ENCODE measurements at places on chromosomes 11 and 22.

- no peak for DNase-seq
Observed at GRCh38 chr22:44782363-44782963, 30.1 kb downstream of the ARHGAP8 start.

DNA sequence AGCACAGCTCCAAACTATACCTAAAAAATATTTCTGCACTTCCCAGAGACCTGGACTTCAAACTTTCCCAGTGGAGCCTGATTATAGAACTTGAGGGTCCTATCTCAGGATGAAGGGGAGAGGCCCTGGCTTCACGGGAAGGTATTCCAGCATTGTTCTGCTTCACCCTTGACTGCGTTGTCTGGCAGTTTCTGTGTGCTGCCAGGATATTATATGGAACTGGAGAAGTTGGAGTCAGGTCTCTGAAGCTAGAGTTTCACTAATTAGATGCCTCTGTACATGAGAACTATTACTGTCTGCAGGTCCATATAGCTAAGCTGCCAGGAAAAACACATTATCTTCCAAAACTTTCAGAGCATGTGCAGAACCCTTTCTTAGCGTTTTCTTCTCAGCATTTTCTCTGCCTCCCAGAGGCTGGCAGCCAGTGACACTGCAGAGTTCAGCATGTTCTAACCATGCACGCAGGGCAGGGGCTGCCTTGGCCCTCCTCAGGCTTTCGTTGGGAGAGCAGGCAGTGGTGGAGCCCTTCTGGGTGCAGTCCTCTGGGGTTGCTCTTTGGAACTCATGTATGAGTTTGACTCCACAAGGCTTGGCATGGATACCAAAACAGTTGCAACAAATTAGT is 99.3 kb downstream of the CWC15 start:
- no peak for DNase-seq

- no peak for DNase-seq
Observed at GRCh38 chr11:13964771-13965074, 2.2 kb downstream of the SPON1 start.

- no peak for DNase-seq
Observed at GRCh38 chr11:122038543-122038942, 77.5 kb downstream of the BLID start.

DNA sequence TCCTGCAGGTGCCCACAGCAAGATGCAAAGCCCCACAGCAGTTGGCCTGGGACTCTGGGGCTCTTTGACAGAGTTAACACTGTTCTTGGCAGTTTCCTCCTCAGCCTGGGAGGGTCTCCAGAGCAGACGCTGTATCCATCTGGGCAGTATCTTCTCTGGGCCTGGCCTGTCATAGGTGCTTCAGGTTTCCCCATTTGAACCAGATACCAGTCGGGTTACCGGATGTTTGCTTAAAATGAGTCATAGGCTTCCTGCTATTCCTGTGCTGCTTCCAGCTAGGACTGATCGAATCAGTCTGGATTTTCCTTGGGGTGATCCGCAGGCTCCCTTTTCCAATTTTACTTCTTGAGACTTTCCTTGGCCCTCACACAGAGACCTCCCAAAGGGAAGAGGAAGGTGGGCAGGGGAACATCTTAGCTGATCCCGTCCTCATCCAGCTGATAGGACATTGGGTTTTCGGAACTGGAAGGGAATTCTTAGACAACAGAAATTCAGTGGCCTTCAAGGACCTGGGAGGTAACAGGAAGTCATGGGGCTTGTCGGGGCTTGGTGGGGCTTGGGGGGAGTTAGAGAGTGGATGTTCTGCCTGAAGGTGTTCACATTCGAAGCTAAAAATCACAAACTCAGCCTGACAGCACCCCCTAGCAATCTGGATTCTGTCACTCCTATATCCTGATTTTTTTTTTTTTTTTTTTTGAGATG is 2.4 kb upstream of the RANGAP1 start:
- no peak for DNase-seq

DNA sequence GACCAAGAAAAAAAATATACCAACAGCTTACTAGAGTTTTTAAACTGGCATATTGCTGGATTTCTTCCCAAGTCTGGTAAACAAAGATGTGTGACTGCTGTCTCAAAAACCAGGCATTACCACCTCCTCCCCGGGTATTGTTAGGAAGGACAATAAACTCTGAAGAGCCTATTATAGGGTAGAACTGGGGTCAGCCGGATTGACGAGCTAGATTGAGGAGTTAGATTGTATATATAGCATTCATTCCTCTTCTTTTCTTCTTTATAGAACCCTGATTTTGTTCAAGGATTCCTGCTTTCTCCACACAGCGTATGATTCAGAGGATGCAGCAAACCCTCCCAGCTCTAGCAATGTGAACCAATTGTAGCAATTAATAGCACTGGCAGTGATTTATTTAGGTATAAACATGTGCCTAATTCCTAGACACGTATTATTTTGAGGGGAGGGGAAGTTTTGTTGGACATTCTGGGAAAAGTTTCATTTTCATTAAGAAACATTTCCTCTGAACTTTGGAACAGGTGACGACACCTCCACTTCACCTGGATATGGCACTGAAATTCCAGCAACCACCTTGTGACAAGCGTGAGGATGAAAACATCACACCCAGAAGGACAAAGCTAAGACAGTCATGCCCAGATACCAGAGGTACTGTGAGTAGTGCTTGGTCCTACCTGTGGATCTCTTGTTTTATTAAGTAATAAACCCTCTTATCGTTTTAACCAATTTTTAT is 679.4 kb upstream of the KIRREL3 start:
- DNase-seq: no peak

- DNase-seq: no peak
Observed at GRCh38 chr11:76602431-76602861, 68.1 kb downstream of the LRRC32 start.

GRCh38 chr11:68181719-68182451 is 31.2 kb downstream of the KMT5B start:
- DNase-seq: no peak

- no peak for DNase-seq
Observed at GRCh38 chr11:59180168-59180776, 8.3 kb downstream of the DTX4 start.

All from GM12864 (cell line).